Vagina (tissue), 2 donors: ENCODE measurements at places on chromosomes 5 and 9.

GRCh38 chr5:179930788-179931473 lies 23.2 kb upstream of the TBC1D9B start:
- DNase-seq, result no peak

- peak; percentile 97 for DNase-seq
Measured at GRCh38 chr9:70589571-70590314, 175.3 kb upstream of the KLF9 start.

DNA sequence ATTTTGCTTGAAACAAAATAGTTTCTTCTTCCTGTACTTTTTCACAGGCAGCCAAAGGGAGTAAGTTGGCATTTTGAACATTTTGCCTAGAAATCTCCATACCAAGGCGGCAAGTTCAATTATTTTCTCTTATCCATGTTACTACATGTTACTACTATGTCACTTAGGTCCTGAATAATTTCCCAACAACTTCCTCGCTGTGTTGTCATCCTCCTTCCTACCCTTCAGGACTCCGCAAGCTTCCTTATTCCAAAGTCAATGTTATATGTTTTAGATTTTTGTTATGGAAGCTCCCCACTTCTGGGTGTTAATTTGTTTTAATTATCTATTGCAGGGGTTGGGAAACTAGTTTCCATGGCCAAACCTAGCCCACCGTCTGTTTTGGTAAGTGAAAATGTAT lies 9.9 kb upstream of the B4GALT1 start:
- no peak for DNase-seq

- DNase-seq, result no peak
Measured at GRCh38 chr5:64532212-64532611, 26.4 kb downstream of the RGS7BP start.

- no peak for DNase-seq
Measured at GRCh38 chr5:38830521-38831051, 15.2 kb upstream of the OSMR start.

DNA sequence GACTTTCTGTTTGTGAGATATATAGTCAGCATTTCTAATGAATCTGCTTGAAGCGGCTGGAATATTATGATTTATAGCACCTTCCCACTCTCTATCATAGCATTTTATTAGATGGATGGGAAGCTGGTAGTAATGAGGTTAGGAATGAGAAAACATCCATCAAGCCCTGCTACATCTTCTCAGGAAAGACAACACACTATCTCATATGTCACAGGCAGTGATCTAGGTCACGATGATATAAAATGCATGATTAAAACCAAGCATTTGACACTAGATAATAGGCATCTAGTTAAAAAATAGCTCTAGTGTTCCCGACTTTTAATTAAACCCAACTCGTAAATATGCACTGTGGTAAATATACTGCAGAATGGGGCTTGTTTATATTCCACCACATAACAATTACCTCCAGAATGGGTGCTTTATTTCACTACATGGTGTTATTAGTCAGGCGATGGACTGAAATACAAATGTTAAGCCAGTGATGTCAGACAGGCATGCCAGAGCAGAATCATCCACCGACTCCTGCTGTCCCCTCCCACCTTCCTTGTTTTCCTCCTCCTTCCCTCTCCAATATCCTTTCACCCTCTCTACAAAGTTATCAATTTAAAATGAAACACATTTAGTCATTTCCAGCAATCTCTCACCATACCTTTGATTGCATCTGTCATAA lies 286.8 kb downstream of the SPATA31D1 start:
- DNase-seq, result no peak

DNA sequence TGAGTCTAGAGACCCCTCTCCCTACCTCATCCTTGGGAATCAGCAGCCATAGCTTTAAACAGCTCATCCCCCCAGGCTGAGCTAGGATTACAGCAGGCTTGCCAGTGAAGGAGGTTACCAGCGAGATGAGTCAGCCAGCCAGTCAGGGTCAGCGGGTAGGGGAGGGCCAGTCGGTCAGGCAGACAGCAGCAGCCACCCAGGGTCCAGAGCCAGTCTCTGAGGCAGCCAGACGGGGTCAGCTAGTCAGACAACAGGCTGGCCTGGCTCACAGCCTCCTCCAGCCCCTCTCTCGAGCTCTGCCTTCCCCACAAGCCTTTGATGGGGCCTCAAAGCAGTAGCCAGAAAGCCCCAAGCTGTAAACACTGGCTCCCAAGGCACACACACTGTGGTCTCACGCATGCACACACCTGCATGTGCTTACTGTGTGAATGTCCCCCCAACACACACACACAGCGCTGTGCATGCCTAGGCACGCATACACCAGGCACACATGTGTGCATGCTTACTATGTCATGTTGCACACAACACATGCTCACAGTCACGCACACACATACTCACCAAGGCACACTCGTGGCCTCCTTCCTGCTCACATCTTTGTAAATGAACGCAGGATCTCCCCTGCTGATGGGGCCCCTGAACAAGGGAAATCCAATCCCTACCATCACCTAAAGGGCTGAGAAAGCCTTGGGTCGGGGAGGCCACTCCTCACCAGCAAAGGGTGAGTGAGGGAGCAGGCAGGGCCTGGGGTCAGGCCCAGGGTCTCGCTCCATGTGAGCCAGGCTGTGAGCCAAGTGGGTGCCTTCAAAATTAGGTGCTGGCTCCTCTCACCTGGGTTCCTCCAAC lies 28.2 kb upstream of the CPLX2 start:
- no peak for DNase-seq

DNA sequence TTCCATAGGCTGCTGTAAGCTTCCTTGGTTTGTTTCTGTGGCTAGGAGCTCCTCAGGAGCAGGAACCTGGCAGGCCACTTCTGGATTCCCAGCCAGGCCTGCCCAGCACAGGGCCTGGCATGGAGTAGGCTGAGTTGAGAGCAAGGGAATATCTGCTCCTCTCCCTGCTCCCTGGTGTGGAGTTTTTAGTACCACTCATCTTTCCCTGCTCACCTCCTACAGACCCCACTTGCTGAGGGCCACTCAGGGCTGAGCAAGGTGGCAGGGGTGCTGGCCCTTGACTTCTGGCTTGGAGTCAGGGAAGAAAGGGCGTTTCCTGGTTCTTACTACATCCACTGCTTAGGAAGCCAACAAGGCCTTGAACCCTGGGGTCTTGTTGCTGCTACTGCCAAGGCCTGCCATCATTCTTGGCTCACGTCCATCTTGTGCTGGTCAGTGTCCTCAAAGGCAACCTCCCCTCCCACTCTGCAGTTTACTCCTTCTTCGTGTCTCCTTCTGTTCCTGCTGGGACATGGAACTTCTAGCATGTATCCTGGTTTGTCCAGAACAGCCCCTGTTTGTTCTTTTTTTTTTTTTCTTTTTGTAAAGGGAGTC lies 54.9 kb downstream of the PSD2 start:
- no peak for DNase-seq

- no peak for DNase-seq
Measured at GRCh38 chr5:134945041-134945440, 22.7 kb upstream of the CATSPER3 start.

GRCh38 chr5:28517691-28518090 lies 1479.3 kb upstream of the CDH9 start:
- no peak for DNase-seq

GRCh38 chr5:172791726-172792445 lies 20.9 kb upstream of the DUSP1 start:
- no peak for DNase-seq

DNA sequence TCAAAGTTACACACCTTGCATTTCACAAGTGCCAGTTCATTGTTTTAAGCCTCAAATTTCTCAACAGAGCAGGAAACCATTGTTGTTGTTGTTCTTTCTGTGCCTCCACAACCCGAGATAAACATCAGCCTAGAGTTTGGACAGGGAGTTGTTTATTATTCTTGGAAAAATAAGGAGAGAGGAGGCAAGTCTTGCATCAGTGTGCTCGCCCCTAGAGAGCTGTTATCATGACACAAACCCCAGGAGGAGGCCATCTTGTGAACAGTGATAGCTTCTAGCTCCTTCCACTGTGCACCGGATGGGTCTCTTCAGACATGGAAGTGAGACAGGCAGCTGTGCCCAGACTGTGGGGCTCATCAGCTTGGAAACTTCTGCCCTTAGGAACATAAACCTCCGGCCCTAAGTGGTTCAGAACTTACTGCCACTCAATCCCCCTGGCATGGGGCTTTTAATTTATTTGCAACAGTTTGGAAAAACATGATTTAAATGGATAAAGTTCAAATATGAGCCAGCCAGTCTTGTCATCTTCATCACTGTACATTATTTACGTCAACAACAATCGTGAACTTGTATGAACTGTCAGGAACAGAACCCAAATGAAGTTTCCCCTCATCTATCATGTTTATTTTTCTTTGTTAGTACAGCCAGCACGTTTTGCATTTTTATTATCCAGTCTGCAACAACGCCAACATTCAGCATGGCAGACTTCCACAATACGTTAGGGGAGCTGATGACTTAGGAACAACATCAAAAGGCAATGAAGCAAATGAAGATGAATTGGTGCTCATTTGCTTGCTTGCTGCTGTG lies 181.7 kb upstream of the S1PR3 start:
- DNase-seq, result peak; percentile 77

DNA sequence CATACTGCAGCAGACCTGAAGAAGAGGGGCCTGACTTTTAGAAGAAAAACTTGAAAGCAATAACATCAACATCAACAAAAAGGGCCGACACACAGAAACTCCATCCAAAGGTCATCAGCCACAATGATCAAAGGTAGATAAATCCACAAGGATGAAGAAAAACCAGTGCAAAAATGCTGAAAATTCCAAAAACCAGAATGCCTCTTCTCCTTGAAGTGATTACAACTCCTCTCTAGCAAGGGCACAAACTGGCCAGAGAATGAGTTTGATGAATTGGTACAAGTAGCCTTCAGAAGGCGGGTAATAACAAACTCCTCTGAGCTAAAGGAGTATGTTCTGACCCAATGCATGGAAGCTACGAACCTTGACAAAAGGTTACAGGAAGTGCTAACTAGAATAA lies 186.2 kb upstream of the RAI14 start:
- DNase-seq, result no peak

DNA sequence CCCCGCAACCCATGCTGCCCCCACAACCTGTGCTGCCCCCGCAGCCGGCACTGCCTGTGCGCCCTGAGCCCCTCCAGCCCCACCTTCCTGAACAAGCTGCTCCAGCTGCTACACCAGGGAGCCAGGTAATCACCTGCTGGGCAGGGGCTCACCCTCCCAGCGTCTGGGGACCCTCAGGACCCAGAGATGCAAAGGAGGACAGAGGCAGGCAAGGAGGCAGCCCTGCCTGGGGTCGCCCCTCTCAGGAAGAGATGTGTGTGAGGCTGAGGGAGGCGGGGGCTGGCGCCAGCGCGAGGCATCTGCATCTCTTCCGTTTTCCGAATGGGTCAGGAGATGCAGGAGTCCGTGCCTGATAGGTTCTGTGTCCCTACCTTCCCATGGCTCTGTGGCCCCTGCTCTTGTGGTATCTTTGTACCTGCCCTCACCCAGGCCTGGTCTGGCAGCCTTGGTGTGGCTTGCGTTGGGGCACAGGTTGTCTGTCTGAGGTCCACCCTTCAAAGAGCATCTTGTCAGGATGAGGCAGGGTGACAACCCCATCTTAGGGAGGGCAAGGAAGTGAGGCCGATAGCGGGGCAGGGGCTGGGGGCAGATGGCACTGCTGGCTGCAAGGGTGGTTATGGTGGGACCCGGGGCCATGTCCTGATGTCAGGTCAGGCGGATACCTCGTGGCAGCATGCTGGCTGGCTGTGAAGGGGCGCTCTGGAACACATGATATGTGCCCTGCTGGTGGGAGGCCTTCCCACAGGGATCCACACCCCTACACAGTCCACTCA lies 75.7 kb downstream of the WNK2 start:
- DNase-seq, result peak; percentile 91

DNA sequence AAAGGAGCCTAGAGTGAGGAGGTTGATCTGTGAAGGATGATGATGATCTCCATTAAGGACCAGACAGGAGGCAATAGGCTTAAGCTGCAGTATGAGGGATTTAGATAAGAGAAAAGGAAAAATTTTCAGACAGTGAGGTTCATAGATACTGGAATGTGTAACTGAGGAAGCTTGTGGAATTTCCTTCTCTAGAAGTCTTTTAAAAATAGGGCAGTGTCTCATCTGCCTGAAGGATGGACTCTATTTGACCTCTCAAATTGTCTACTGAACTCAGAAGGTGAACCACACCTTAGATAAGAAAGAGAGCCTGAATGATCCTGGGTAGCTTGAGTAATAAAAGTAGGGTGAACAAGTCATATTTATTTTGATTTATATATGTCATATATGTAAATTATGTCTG lies 148.2 kb upstream of the CDKN2B start:
- DNase-seq, result no peak

- no peak for DNase-seq
Measured at GRCh38 chr9:117073539-117074341, 341.1 kb downstream of the ASTN2 start.

DNA sequence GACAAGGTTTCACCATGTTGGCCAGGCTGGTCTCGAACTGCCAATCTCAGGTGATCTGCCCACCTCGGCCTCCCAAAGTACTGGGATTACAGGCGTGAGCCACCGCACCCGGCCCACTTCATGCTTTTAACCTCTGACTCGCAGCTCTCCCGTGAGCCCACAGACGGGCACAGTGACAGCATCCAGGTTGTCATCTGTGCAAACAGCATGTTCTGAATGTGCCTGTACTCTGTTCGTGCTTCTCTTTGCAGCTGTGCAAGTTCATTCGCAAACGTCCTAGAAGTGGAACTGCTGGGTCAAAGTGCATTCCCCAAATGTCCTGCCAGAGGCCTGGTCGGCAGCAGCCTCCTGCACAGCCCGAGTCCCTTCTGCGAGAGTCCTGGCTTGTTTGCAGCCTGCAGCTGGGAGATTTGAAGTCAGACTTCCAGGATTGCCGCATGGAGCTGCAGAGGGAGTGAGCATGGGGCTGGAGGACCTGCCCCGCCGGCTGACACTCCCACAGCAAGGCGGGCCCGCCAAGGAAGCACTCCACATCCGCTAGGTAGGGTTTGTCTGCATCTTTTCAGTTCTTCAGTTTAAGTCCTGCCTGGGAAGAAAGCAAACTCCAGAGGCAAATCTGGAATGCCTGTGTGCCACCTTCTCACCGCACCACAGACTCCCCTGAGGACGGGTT lies 3.4 kb downstream of the BRD3OS start:
- DNase-seq, result no peak

DNA sequence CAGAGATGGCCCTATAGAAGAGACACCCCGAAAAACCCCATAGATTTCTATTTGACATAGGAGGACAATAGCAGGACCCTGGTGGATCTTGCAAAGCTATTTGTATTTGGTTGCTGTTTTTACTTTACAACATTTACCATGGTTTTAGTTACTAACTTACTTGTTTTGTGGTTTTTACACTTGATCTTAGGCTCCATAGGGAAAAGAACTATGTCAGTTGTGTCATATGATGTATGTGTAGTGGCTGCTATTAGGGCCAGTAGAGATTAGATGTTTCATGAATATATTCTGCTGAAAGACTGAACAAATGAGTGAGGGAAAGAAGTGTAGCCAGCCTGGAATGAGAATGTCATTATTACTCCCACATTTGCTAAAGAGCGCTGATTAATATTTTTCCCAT lies 388.1 kb downstream of the SEMA5A start:
- DNase-seq, result no peak

- DNase-seq, result no peak
Measured at GRCh38 chr5:104452550-104452949, 890.0 kb upstream of the NUDT12 start.

DNA sequence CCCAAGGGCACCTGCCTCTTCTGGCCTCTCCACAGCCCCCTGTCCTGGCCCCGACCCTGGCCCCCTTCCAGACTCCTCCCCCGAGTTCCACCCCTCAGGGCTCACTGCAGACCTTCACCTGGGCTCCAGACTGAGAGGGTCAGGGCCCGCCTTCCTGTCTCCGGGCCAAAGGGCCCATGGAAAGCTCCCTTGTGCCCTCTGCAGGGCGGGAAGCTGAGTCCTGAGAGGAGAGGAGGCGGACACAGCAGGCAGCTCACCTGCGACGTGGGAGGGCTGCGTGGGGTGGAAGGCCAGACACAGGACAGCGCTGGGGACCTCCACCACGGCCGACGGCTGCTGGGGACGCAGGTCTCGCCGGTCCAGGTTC lies 20.6 kb downstream of the DYNC2I2 start:
- DNase-seq, result no peak
